ENCODE measurements at places on chromosomes 1 and 21.

GRCh38 chr21:45935628-45936027, 45.9 kb upstream of the COL6A1 start:
- no peak for DNase-seq

- no peak for DNase-seq
Measured at GRCh38 chr1:42164551-42165420, at the start of gene GUCA2A. Gene GUCA2A (minus strand): TSS chr1:42164745. CDS start chr1:42164712, 33 bp downstream.

DNA sequence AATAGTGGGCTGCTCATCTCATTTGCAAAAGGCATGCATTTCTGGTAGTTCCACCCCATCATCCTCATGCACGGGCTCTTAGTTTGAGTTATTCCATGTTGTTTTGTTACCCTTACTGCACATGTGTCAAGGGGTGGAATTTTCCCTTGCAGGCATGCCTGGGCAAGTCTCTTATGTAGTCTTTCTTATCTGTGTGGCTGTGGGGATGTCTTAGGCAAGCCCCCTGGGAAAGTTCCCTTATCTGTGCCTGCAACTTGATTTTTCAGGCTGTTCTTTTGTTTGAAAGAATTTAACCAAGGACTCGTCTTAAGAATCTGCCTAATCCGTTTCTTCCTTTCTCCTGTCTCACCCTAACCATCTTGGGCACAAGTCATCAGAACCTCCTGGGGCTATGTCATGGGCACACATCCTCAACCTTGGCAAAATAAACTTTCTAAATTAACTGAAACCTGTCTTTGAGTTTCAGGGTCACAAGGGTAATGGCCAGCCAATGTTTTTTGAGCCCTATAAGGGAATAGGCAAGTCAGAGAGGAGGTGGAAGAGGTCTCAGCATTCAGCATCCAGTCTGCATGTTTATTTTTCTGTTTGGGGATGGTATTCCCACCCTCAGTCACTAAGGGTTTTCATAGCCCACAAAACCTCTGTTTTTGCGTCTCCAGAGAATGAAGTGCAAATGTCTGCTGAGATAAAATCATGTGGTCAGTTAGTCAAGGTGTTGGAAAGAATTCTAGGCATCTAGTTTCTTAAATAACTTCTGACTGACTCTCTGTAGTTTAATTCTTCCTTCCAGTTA, 579.7 kb downstream of the PLA2G4A start:
- DNase-seq = no peak

GRCh38 chr1:164683235-164683634, 124.3 kb downstream of the PBX1 start:
- no peak for DNase-seq

- no peak for DNase-seq
Measured at GRCh38 chr1:171916315-171916771, 75.0 kb downstream of the DNM3 start.

DNA sequence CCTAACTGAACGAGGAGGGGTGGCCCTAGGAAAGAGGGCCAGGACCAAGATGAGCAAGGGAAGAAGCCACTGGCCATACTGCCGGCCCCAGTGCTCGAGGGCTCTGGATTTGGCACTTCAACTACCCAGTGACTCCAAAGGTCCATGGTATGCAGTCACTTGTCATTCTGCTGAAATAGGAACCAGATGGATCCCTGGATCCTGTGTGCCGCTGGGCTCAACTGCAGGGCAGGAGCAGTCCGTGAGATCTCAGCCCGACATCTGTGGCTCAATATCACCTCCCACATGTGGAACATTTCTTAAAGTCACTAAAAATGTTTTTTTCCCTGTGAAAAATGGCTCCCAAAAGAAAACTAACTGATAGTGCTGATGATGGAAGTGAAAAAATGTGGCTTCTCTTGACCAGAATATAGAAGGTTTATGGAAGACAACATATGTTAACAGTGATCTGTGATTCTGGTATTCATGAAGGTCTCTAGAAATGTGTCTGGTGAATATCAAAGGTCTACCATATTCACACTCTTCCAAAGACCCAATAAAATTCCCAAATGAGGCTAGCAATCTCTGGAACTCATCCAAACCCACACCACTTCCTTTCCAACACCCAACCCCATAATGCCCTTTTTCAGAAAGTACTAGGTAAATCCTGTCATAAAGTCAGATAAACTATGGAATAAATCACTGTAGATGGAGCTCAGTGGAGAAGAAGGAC, 24.1 kb downstream of the PAFAH2 start:
- no peak for DNase-seq
